Retina (tissue), 1 donor: ENCODE measurements at places on chromosomes 2 and 18.

GRCh38 chr2:10469955-10470608, 22.0 kb upstream of the ODC1 start:
- DNase-seq, result no peak

GRCh38 chr2:184425083-184425482, 173.2 kb upstream of the ZNF804A start:
- DNase-seq, result peak; percentile 39

GRCh38 chr2:44061876-44062275, 66.1 kb upstream of the LRPPRC start:
- DNase-seq, result no peak

GRCh38 chr2:152343426-152343825, 8.5 kb downstream of the FMNL2 start:
- DNase-seq, result no peak

DNA sequence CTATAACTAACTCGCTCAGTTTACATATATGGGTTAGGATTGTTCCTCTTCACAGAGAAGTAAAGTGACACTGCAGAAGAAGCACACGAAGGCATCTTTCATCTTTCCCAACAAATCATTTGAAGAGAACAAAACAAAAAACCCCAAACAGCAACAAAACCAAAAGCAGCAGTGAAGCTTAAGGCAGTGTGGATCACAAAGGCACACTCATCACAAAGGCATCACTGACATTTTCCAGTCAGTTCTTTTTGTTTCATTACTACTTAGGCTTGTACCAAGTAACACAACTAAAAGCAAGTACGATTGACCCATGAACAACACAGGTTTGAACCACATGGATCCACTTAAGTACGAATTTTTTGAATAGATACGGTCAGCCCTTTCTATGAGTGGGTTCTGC, 75.7 kb downstream of the RNF152 start:
- DNase-seq, result no peak

DNA sequence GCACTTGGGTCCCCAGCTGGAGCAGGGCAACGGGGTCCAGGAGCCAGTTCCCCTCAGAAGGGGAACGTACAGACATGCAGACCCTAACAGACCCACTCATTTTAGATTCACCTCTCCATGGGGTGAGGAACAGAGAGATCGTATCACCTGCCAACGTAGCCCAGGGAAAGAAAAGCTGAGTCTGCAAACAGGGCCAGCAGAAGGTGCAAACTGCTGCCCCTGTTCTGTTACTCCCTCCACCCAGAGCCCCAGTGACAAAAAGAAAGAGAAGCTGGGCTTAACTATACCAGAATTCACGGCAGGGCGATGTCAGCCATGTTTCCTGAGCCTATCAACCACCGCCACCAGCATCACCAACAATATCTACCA, 817 bp upstream of the HS1BP3 start:
- no peak for DNase-seq

DNA sequence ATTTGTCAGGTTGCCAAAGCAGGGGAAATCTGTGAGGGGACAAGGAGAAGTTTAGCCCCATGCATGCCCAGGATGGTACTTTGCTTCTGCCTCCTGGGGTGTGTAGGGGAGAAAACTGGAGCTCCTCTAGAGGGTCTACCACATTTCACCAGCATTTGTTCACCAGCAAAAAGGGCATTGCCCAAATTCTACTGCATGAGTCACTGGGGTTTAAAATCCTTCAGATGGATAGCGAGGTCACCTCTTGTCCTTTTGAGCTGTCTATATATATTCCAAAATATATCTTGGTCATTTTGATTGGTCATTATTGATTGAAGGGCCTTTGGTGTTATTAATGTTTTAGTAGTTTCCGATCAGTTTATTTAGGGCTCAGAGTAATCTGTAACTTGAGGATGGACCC, 18.7 kb downstream of the FHOD3 start:
- DNase-seq, result no peak

DNA sequence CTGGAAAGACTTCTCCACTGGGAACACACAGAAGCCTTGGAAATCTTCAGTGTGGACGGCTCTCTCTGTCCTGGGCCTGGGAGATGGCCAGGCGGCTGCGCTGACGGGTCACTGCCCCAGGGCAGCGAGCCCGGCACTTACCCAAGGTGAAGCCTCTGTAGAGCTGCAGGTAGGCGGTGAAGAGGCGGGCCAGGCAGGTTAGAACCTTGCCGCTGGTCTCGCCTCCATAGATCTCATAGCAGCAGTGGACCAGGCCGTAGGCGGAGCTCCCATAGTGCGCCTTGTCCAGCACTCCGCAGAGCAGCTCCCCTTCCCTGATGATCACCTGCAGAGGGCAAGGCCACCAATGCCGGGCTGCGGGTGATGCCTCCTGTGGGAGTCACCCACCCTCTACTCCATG, 53.0 kb downstream of the POLR1A start:
- no peak for DNase-seq
